CD4-positive, alpha-beta T cell treated with Interleukin-4 for 1 hour (primary cell): ENCODE measurements at places on chromosomes 16 and 17.

DNA sequence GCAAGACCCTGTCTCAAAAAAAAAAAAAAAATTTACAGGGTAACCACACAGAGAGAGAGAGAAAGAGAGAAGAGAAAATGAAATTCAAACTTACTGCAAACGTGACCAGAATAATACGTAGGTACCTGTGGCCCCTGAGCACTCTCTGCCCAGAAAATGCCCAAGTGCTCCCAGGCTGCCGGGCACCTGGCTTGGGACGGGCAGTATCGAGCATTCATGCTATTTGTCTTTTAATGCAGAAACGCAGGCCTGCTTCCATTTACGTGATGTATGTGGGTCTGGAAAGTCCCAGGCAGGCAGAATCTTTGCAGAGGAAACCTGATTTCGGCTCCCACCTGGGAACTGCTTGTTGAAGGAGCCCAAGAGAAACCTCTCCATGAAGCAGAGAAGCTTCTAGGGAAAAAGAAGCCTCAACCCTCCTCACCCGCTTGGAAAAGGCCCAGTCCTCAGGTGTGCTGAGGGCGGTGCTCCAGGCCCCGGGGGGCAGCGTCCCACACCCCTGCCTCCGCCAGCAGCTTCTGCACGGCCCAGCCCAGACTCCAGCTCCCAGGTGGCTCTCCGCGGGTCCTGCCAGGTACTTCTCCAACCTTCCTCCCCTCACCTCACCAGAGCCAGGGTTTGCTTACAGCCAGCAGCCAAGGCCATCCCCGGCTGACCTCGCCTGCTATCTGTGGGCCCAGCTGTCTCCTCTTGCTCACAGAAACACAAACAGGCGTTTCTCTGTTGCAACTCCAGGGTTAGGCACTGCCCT lies 14.0 kb downstream of the RPH3AL start:
- DNase-seq, result no peak

DNA sequence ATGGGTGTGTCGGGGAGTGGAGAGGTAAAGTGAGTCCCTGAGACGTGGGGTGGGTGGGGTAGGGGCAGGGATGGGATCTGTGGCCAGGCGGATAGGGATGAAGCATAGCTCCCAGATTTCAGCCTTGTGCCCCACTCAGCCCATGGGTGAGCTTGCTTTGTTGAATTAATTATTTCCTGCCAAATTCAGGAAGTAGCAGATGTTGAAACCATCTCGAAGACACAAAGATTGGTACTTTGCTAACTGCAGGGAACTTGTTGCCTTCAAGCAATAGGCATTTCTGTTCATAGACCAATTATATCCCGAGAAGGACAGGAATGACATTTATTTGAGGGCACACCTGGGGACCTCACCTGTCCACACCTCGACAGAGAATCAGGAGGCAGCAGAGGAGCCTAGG lies 11.0 kb upstream of the C16orf74 start:
- no peak for DNase-seq

DNA sequence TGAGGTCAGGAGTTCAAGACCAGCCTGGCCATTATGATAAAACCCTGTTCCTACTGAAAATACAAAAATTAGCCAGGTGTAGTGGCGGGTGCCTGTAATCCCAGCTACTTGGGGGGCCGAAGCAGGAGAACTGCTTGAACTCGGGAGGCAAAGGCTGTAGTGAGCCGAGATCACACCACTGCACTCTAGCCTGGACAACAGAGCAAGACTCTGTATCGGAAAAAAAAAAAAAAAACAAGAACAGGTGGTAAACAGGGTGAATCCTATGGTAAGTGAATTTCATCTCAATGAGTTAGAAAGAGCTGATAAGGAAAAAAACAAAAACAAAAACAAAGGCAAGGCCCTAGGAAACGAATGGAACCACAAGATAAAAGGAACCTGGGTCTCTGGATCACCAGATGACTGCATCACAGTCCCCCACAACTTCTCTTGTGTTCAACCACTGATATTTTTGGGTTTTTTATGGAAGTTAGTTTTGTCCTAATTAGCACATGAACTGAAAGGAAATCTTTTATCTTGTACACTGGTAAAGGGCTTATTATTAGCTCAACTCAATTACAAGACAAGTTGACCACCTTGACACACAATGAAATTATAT lies 21.0 kb downstream of the GLG1 start:
- no peak for DNase-seq

- DNase-seq, result no peak
Observed at GRCh38 chr16:1282324-1282973, 26.6 kb downstream of the TPSD1 start.

GRCh38 chr16:5753381-5753780 lies 655.8 kb upstream of the EEF2KMT start:
- DNase-seq, result no peak

DNA sequence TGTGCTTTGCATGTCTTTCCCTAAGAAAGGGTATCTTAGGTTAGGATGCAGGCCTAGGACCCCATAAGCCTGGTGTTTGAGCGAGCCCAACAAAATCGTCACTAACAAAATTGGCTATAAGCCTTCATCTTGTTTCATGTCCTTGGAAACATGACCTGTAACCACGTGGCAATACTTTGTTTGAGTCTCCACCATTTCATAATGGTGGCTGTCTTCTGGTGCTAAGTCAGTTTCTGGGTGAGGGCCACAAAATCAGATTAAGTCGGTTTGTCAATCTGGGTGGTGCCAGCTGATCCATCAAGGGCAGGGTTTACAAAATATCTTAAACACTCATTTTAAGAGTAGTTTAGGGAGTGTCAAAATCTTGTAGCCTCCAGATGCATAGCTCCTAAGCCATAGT lies 33.0 kb downstream of the C16orf54 start:
- no peak for DNase-seq

GRCh38 chr17:68290268-68290954 lies 516 bp downstream of the SLC16A6 start:
- peak; percentile 70 for DNase-seq

- DNase-seq, result no peak
Observed at GRCh38 chr17:27520491-27521185, 64.4 kb downstream of the KSR1 start.

GRCh38 chr17:35099908-35100307 lies 19.8 kb downstream of the RAD51D start:
- DNase-seq, result no peak

DNA sequence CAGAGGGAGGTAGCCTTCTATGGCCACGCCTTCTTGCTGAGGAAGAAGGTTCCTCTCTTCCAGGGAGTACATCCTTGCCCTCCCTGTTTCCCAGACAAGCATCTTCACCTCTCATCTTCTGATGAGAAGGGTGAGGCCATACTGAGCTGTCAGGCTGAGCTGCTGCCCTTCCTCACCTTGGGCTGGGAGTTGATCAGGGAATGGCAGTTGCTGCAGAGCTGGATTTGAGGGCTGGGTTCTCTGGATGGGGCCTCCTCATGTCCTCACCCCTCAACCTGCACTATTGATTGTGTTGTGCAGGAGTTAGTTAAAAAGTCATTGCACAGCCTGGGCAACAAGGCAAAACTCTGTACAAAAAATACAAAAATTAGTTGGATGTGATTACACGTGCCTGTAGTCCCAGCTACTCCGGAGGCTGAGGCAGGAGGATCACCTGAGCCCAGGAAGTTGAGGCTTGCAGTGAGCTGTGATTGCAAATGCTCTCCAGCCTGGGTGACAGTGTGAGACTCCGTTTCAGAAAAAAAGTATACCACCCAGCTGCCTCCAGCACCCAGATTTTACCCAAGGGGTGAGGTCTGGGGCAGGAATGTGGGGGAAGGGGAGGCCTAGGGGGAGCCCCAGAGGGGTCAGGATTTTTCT lies 2.0 kb downstream of the ERBB2 start:
- DNase-seq, result no peak

GRCh38 chr16:766820-767640 lies 6.5 kb downstream of the MSLN start:
- no peak for DNase-seq

DNA sequence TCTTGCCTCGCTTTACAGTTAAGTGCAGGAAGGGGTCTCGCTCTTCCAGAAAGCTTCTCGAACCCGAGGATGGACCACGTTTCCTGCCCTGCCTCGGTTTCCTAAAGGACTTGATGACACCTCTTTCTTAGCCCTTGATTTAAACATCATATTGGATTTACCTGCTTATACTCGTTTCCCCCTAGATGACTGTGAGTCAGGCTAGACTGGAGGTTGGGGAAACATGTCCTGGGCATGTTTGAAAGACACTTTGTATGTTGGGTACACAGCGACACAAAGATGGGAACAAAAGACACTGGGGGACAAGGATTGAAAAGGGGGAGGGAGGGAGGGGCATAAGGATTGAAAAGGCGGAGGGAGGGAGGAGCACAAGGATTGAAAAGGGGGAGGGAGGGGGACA lies 30.0 kb downstream of the SDK2 start:
- no peak for DNase-seq

GRCh38 chr17:3695723-3696411 lies at the start of gene P2RX5:
Gene P2RX5 (minus strand): TSS chr17:3696155. CDS start chr17:3696005, 150 bp downstream.
- peak; percentile 53 for DNase-seq

DNA sequence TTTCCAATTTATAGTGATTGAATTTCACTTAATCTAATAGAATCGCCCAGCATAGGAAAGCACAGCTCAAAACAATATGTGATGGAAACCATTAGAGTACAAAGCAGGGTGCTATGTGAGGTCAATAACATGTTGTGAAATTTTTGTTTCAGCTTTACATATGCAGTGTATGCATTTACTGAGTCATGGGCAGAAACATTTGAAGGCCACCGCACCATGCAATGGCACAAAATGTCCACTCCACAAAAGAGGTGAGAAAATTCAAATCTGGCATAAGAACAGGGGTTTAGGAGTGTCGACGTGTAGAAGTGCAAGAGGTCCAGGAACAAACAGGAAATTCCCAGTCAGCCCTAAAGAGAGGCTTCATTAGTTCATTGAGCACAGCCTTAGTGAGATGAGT lies 131.2 kb downstream of the ANKFN1 start:
- no peak for DNase-seq

GRCh38 chr17:17994271-17995069 lies 21.8 kb downstream of the DRC3 start:
- DNase-seq, result no peak

DNA sequence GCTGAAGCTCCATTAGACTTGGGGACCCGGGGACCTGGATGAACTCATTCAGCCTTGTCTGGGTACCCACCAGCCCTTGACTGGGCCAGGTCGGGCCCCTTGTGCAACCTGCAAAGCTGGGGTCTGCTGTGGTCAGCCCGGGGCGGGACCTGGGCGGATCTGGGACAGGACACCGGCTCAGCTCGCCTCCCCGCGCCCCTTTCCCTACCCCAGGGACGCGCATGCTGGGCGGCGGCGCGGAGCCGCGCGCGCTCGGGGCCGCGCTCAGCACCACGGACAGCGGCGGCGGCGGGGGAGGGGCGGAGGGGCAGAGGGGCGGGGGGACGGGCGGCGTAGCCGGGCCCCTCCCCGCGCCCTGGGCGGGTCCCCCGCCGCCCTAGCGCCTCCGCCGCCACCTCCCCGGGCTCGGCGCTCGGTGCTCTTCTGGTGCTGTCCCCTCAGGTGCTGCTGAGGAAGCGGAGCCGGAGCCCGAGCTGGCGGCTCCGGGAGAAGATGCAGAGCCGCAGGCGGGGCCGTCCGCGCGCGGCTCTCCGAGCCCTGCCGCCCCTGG lies 7.4 kb downstream of the ACD start:
- DNase-seq, result no peak

GRCh38 chr17:7838090-7839075 lies 4.4 kb downstream of the KDM6B start:
- peak; percentile 56 for DNase-seq

- no peak for DNase-seq
Observed at GRCh38 chr17:35315283-35315682, 58.1 kb downstream of the SLFN11 start.

- DNase-seq, result no peak
Observed at GRCh38 chr17:26963163-26963503, 330.8 kb upstream of the WSB1 start.

- DNase-seq, result no peak
Observed at GRCh38 chr16:3698941-3699340, 18.4 kb downstream of the TRAP1 start.

DNA sequence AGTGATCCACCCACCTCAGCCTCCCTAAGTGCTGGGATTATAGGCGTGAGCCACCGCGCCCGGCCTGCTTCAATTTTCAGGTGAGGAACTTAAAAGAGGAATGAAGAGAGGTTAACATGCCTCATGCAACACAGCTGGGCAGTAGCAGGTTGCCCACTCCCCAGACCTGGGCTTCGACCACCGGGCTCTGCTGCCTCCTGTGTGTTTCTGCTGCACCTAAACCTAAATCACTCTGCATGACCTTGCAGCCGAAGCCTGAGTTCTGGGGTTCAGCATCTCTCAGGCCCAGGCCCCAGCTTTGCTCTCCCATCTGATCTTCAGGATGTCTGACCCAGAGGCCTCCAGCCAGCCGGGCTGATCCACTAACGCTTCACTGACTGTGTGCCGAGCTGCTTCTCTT lies 112.6 kb downstream of the OR1D5 start:
- no peak for DNase-seq

DNA sequence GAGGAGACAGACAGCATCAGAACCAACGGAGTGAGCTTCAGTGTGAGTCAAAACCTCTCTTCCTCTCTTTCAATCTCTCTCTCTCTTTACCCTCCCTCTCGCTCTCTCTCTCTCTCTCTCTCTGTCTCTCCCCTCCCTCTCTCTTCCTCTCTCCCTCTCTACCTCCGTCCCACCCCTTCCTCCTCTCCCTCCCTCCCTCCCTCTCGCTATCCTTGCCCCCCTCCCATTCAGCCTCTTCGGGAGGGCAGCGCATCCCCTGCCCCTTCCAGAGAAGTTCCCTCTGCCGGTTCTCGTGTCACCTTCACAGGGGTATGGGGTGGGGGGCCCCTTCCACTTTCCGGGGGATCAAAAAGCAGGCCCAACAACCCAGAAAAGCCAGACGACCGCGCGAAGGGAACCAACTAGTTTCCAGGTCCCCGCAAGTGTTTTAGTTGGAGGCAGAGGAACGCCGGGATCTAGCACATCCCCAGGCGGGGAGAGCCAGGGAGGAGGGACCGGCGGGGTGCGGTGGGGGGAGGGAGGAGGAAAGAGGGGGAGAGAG lies 28.9 kb upstream of the RBFOX1 start:
- DNase-seq, result no peak

DNA sequence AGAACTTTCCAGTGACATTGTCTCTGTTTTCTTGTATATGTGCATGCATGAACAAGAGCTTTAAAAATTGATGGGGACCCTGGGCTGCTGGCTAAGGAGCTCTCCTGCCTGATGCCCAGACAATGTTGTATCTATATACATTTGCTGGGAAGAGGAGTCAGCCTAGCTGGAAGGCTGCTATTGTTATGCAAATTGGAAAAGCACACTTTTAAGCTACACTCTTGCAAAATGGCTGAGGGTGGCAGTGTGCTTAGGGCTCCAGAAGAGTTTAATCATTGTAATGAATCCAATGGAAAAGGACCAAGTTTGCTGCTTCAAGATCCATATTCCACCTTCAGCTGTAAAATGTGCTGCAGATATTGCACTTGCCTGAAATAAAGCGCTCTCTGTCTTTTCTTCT lies 171.8 kb downstream of the PRKCA start:
- no peak for DNase-seq

DNA sequence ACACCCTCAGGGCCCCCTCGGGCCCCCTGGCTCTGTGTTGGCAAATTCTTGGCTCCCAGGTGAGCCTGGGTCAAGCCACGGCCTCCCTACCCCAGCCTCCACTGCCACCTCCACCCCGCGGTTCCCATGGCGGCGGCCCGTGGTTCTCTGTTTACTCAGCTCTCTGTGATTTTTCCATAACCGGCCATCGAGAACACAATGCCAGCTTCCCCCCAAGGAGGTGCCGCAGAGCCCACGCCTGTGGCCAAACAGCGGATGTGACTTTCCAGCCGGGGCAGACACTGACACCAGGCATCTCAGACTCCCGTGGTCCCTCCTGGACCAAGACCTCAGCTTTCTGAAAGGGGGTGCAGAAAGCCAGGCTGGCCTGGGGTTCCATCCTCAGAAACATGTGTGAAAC lies 21.6 kb upstream of the ATP2A3 start:
- DNase-seq, result no peak
